Breast epithelium (tissue), 4 donors: ENCODE measurements at places on chromosomes 16 and 17. TPM values are rescaled to one million over a fixed set of nuclear protein-coding genes. Genes with fewer than 3 reads are reported as not detected.
A peak's percentile ranks its signal among the peaks of the same experiment; 100 is the strongest.

Gene CFAP97D1
- total RNA-seq: not detected

Gene TERB1
- 0.64 TPM for total RNA-seq

Gene CA7
- 1.3 TPM for total RNA-seq

Gene CDR2L
- total RNA-seq: 9.2 TPM

DNA sequence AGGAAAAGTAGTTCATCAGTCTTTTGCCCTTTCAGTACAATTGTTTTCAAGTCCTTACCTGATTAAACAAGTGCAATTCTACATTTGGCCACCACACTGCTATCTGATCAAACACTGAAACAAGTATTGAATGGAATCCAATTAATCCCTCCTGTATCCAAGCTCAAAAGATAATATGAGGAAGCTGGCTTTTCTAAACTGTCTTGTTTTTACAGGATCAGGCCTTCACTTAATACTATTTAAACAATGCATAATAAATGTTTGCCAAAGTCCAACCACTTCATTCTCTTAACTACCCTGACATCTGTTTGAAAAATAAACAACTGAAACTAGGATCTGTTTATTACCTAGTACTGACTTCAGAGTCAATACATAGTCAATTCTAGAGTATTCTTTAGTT lies 131.6 kb downstream of the MRTFB start:
- DNase-seq: no peak

- DNase-seq: peak; percentile 91
Measured at GRCh38 chr17:40111221-40112128, 10.3 kb upstream of the MSL1 start.

DNA sequence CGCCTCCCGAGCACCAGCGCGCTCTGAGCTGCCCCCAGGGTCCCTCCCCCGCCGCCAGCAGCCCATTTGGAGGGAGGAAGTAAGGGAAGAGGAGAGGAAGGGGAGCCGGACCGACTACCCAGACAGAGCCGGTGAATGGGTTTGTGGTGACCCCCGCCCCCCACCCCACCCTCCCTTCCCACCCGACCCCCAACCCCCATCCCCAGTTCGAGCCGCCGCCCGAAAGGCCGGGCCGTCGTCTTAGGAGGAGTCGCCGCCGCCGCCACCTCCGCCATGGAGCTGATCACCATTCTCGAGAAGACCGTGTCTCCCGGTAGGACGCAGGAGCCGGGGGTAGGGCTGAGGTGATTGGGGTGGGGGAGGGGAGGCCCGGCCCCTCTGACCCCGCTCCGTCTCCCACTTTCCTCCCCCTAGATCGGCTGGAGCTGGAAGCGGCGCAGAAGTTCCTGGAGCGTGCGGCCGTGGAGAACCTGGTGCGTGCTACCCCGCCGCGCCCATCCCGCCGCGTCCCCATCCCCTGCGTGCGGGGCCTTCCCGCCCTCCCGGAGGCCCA lies 329 bp downstream of the KPNB1 start:
- no peak for DNase-seq

GRCh38 chr16:61676740-61677139 lies 359.5 kb downstream of the CDH8 start:
- DNase-seq: no peak

DNA sequence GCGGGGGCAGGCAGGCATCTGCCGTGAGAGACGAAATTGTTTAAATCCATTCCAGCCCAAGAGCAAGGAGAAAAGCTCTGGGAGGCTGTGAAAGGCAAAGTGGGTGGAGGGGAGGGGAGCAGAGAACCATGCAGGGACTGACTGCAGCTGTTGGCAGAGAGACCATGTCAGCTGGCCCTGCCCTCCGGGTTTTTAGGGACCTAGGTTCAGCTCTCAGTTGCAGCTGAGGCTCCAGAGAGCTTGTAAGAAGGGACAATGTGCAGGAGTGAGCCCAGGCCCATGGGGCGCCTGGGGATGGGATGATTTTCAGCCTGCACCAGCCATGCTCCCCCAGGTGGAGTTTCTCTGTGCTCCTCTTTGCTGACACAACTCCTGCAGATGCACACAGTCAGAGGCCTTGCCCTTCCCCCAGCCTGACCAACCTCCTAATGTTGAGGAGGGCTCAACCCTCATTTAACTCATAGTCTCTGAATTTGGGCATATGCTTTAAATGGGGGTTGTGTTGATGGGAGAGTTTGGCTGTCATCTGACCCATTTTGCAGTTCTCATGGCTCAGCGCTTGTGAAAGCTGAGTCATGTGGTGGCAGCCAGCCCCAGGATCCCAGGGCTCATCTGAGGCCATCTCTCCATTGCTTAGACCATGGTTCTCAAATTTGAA lies 70.9 kb downstream of the PLXDC1 start:
- DNase-seq: no peak

DNA sequence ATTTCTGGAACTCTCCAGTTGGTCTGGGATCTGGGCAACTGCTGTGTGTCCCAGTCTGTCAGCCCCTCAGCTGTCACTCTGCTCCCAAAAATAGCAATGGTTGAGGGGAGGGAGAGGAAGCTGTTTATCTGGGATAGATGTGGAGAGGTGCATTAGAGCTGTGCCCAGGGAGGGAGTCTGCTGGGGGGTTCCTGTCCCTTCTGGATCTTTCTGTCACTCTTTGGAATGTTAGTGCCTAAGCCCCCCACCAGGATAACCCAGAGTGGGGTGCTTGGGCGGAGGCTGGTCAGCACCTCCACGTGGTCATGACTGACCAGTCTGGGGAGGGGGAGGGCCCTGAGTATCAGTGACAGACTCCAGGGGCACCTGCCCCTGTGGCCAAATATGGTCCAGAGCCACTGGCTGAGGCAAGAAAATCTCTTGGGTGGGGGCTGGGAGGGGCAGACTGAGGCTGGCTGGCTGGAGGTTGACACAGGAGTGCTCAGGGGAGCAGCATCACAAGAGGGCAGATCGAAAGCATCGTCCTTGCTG lies at the start of gene UNC45B:
Gene UNC45B, plus strand, starts transcription at position 443 of the 531 bp plus-strand sequence. CDS start 447 bp downstream, outside the sequence.
- DNase-seq: no peak

GRCh38 chr16:79598348-79599181 lies 2.0 kb downstream of the MAF start:
- DNase-seq: peak; percentile 68

DNA sequence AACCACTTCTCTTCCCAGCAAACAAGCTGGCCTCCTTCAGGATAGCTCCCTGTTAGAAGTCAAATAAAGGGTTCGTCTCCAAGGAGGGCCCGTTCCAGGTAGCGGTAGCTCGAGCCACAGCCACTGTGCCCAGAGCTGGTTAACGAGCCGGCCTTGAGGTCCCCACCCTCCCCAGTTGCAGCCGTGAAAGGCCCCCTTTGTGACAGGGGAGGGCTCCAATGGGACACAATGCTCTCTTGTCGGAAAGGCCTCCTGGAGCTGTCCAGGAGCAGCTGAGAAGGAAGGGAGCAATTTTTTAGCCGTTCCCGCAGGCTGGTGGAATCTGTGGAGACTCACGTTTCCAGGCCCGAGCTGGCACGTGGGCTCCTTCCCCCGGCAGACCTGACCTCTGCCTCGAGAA lies 29.9 kb upstream of the FOXF1 start:
- DNase-seq: no peak

DNA sequence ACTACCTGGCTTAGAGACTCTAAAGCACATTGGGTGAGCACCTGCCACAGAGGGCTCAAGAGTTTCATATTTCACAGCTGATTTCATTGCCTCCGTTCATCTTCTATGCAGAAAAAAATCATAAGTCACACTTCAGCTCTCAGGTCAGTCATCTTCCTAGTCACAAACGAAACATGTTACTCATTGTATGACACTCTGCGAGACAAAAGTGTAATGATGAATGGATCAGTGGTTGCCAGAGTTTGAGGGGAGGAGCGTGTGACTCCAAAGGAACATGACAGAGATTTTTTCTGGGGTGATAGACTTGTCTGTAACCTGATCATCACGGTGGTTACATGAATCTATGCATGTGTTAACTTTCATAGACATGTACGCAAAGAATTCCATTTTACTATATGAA lies 195.2 kb upstream of the CNTNAP4 start:
- DNase-seq: no peak

DNA sequence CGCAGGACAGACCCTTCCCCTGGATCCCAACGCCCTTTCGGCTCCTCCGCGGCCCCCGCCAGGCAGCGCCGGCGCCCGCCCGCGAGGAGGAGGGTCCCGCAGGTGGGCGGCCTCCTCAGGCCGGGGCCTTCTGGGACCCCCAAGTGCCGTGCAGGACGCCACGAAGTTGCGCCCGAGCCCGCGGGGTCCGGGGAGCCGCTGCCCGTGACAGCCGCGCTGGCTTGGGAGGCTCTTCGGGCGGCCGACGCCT lies 504 bp downstream of the ERN1 start:
- no peak for DNase-seq

DNA sequence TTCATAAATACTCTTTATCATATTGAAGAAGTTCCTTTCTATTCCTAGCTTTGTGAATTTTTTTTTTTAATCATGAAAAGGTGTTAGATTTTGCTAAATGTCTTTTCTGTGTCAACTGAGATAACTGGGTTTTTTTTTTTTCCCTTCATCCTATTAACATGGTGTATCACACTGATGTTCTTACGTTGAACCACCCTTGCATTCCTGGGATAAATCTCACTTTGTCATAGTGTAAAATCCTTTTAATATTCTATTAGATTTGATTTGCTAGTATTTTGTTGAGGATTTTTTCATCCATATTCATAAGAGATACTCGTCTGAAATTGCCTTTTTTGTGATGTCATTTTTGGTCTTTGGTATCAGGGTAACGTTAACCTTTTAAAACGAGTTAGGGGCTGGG lies 49.2 kb downstream of the CHCT1 start:
- DNase-seq: no peak

DNA sequence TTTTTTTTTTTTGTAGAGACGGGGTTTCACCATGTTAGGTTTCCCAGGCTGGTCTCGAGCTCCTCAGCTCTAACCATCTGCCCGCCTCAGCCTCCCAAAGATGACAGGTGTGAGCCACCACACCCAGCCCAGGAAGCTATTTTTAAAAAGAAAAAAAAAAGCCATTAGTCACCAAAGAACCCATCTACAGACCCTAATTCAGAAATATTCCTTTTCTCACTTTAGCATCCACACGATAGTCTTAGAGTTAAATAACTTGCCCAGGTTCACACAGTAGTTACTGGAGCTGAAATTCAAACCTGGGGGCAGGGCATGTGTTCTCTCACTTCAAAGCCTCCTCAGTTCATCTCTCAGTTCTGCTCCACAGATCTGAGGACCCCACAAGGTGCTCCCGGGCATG lies 70.3 kb upstream of the NOL11 start:
- no peak for DNase-seq
